ENCODE measurements at places on chromosomes 5 and 9.

DNA sequence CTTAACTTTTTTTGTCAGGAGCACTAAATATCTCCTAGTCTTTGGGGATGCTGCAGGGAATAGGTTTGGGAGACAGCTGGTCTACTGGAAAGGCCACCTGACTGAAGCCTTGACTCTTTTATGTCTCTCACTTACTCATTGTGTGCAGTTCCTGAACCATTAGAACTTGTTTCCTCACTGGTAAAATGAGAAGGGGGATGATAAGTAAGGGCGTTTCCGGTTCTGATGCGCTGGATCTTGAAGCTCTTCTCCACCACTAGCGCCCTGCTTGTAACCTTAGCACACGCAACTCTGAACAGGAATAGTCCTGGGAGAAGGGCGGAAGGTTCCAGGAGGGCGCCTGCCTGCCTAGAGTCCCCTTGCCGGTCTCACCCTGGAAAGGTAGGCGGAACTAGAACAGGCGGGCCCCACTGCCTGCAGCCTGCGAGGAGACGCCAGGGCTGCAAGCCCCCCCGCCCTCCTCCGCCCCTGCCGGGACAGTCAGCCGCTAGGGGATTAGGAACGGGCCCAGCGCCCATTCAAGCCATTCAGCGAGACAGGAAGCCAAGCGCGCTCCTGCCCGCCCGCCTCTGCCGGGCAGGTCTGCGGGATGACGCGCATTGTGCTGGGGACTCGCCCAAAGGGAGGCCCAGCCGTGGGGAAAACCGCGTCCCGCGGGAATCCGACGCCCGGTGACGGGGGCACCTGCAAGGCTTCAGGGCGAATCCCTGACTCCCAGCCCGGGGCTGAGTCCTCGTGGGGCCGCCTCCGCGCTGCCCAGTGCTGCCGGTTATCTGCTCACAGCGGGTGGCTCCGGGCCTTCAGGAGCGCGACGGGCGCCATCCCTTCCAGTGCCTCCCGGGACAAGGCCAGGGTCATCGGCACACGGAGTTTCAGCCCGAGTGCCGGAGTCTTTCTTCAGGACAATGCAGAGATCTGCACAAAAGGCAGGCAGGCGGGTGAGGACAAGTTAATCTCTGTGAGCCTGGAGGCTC, 44.0 kb upstream of the XPA start:
- DNase-seq: peak; percentile 6

- DNase-seq: no peak
Measured at GRCh38 chr9:24582146-24583126, 36.7 kb upstream of the IZUMO3 start.

- no peak for DNase-seq
Measured at GRCh38 chr9:15295761-15296405, 11.1 kb downstream of the TTC39B start.

DNA sequence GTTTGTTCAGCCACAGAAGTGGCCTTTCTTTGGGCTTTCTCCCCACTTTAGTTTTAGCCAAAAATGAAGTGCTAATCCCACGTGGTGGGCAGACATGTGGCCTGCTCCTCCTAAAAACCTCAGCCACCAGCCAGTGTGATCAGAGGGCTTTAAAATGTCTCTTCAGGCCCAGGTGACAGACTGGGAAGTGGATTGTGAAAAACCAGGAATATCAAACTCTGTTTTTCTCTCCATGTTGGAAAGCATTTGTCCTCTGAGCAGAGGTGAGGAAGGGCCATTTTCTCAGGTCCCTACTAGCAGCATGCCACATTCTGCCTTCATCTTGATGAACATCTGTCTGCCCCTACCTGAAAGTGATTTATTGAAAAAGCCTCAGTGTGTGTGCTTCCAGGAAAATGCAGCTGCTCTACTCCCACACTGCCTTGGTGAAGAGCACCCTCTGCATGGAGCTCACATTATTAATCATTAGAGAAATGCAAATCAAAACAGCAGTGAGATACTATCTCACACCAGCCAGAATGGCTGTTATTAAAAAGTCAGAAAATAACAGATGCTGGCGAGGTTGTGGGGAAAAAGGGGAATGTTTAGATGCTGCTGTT, 181.2 kb upstream of the DMAC1 start:
- DNase-seq: no peak

DNA sequence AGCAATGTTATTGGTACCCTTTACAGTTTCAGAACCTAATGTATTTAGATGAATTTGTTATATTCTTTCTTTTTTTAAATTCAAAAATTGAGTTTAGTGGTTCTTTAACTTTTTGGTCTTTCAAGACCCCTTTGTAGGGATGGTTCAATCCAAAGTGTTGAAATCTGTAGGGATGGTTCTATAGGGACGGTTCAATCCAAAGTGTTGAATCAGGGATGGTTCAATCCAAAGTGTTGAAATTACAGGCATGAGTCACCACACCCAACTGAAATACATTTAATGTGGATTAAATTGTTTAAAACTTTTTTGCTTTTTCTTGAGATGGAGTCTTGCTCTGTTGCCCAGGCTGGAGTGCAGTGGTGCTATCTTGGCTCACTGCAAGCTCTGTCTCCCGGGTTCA, 30.6 kb downstream of the SNX2 start:
- no peak for DNase-seq

- DNase-seq: no peak
Measured at GRCh38 chr5:142441616-142442015, 116.8 kb upstream of the SPRY4 start.

GRCh38 chr5:173056783-173057061, 570 bp downstream of the CREBRF start:
- DNase-seq: no peak

GRCh38 chr9:8871396-8871795, 1071.8 kb upstream of the DMAC1 start:
- DNase-seq: no peak

GRCh38 chr5:10724781-10725507, 36.1 kb downstream of the DAP start:
- no peak for DNase-seq

GRCh38 chr5:15501091-15501791, 1.3 kb downstream of the FBXL7 start:
- DNase-seq: no peak

DNA sequence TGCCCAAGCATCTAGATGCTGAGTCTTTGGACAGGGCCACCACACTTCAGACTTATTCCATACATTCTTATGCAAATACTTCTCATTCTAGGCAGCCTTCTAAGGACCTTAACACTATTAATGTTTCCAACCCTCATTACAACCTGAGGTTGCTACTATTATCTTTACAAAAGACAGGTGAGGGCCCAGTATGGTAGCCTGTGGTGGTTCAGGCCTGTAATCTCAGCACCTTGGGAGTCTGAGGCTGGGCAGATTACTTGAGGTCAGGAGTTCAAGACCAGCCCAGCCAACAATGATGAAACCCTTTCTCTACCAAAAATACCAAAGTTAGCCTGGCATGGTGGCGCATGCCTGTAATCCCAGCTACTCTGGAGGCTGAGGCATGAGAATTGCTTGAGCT, 16.2 kb downstream of the ZFP62 start:
- no peak for DNase-seq

DNA sequence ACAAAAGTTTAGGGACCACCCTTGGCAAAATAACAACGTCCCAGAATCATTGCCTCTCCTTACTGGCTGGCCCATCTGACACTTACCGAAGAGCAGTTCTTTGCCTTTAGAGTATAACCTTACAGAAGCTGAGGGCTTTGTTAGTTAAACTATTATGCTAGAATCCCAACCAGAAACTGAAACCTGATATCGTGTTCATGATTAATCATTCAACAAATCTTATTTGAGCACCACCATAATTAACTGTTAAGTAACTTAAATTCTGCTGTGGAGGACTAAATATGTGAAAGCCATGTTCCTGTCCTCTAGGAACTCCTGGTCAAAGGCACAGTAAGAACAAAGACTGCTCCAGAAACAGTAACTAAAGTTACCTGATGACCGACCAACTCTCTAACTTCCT, 104.9 kb downstream of the ARL15 start:
- no peak for DNase-seq

- DNase-seq: no peak
Measured at GRCh38 chr5:62268792-62269191, 37.2 kb upstream of the KIF2A start.

GRCh38 chr5:31993165-31993961, 180.8 kb downstream of the GOLPH3 start:
- no peak for DNase-seq

GRCh38 chr9:88278036-88278435, 110.2 kb upstream of the SPIN1 start:
- DNase-seq: no peak

GRCh38 chr5:141844414-141845097, 33.7 kb downstream of the PCDH1 start:
- no peak for DNase-seq

- no peak for DNase-seq
Measured at GRCh38 chr9:134689321-134690181, 47.9 kb downstream of the COL5A1 start.

DNA sequence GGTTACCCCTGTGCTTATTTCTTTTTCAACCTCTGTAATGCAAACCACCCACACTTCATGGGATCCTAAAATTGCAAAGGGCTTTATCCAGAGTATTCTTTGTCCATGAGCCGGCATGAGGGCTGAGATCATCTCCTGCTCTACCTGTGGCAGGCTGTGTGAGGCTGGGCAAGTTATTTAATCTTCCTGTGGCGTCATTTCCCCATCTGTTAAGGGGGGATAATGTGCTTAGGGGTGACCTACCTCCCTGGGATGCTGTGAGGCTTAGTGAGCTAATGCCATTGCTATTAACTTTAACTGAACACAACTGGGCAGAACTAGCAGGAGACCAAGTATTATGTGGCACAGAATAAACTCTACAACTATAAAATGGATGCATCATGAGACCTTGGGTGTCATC, 17.0 kb downstream of the FRMPD1 start:
- no peak for DNase-seq

Measured in stimulated activated CD8-positive, alpha-beta memory T cell treated with anti-CD3 and anti-CD28 coated beads, Interleukin-15, amount 100 ng/mL, for 24 hours (primary cell).